Amniotic stem cell (primary cell): ENCODE measurements at places on chromosomes 7 and 10.

DNA sequence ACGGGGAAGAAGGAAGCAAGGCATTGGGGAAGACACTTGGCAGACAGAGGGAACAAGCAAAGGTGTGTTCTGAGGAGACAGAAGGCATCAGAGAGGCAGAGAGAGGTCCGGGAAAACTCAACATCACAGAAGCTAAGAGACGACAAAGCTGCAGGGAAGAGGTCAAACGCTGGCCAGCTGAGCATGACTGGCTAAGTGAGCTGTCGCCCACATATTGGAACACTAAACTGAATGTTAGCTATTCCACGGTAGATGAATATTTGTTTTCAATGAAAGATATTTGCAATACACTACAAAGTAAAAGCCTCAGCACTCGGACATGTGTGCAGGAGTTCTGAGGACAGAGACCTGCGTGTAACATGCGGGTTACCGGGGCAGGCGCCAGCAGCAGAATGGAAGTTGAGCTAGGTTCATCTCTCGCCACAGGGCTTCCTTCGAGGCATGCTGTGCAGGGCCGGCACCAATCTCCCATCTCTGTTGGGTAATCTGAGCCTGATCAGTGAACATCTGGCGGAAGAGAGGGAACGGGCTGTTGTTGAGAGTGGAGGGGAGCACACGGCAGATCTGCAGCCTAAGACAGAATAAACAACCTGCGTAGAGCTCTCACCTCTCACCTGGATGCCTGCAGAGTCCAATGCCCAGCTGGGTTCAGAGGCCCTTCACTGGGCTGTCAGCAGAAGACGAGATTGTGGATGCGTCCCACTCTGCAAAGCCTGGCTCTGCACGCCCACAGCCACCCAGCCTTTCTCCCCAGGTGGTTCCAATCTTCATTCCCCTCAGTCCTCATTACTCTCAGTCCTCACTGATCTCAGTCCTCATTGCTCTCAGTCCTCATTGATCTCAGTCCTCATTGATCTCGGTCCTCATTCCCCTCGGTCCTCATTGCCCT lies 35.9 kb downstream of the INSIG1 start:
- no peak for DNase-seq

DNA sequence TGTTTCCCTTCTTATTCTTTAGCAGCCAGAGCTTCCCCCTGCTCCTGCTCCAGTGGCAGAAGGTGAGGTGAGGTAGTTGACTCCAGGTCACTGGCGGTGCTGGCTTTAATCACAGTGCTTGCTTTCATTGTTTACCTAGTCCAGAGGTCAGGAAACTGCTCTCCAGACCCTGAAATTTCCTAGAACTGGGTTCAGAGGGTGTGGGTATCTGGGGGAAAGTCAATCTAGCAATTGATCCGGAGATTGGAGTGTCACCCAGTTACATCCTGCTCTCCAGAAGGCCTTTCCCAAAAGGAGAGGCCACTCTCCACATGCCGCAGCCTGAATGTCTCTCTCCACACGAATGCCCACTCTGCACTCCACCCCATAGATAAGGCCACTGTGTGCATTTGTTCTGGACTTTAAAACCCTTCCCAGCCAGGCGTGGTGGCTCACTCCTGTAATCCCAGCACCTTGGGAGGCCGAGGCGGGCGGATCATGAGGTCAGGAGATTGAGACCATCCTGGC lies 2.1 kb upstream of the MBL2 start:
- DNase-seq: no peak

DNA sequence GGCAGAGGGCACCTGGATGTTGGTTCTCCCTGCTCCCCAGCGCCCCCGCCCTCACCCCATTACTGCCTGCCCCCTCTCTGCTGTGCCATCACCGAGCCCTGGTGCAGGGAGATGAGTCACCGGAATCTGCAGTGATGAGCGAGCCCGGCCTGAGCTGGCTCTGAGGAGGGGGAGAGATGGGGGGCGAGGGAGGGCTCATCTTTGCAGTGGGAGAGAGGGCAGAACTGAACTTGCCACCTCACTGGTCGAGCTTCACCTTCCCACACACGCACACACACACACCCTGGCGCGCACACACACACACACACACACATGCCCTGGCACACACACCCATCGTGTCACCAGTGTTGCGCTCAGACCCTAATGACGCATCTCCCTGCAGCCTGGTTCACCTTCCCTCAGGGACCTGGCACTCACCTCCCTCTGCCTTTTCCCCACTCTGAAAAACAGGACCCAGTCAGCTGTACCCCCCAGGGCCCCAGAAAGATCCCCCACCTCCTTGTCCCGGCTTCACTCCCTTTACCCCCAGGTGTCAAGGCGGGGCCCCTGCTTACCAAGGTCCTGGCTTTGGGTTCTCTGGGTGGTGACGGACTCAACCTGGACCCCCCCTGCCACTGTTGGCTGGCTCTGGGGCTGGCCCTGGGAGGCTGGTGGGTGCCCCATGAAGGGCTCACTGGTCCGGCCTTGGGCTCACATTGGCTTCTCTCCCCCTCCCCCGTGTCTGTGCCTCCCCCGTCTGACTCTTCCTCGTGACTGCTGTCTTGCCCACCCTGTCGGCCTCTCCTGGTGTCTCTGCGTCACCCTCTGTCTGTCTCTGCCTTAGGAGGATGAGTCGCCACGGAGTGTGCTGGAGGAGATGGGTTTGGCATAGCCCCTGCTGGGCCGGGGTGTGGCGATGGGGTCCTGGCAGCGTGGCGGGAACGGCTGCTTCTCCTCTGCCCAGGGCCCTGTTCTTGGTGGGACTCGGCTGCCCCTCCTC lies 5.4 kb downstream of the VGF start:
- DNase-seq: no peak

DNA sequence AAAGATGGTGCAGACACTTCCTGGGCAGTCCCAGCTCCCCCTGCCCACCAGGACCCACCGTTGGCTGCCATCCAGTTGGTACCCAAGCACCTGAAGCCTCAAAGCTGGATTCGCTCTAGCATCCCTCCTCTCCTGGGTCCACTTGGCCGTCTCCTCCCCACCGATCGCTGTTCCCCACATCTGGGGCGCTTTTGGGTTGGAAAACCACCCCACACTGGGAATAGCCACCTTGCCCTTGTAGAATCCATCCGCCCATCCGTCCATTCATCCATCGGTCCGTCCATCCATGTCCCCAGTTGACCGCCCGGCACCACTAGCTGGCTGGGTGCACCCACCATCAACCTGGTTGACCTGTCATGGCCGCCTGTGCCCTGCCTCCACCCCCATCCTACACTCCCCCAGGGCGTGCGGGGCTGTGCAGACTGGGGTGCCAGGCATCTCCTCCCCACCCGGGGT lies 14.5 kb upstream of the LIMK1 start:
- no peak for DNase-seq

DNA sequence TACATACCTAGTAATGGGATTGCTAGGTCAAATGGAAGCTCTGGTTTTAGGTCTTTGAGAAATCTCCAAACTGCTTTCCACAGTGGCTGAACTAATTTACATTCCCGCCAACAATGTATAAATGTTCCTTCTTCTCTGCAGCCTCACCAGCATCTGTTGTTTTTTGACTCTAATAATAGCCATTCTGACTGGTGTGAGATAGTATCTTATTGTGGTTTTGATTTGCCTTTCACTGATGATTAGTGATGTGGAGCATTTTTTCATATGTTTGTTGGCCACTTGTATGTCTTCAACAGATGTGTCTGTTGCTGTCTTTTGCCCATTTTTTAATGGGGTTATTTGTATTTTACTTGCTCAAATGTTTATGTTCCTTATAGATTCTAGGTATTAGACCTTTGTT lies 675.5 kb downstream of the SUGCT start:
- no peak for DNase-seq

DNA sequence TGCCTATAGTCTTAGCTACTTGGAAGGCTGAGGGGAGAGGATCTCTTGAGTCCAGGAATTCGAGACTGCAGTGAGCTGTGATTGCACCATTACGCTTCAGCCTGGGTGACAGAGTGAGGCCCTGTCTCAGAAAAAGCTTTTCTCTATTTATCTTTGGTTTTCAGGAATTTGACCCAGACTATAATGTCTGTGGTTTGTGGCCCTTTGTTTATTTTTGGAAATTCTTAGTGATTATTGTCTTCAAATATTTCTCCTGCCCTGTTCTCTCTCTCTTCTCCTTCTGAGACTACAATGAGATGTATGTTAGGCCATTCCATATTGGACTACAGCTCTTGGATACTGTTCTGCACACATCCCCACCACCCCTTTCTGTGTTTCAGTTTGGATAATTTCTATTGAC lies 4.7 kb downstream of the MUC12 start:
- DNase-seq: no peak

DNA sequence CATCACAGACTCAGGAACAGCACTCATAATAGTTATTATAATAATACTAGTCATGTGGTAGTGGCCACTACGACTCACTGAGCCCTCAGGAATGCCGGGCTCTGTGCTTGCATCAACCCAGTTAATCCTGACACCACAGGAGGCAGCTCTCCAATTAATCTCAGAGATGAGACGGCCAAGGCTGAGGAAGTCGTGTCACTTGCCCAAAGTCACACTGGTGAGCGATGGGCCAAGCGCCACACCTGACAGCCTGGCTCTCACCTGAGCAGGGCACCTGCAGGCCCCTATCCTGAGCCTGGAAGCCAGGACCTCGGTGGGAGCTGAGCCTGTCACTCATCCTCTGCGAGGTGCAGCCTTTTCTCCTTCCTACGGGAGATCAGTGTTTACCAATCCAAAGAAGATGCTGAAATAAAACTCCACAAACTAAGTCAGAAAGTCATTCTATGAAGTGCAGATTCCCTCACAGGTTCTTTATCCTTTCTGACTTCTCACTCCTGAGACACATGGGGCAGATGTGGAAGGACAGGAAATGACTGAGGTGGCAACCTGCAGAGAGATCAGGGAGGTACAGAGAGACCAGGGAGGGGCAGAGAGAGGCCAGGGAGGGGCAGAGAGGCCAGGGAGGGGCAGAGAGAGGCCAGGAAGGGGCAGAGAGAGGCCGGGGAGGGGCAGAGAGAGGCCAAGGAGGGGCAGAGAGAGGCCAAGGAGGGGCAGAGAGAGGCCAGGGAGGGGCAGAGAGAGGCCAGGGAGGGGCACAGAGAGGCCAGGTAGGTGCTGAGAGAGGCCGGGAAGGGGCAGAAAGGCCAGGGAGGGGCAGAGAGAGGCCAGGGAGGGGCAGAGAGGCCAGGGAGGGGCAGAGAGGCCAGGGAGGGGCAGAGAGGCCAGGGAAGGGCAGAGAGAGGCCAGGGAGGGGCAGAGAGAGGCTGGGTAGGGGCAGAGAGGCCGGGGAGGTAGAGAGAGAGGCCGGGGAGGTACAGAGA lies 38.5 kb downstream of the VIPR2 start:
- DNase-seq: no peak

GRCh38 chr10:126350216-126350992 lies 37.9 kb downstream of the ADAM12 start:
- no peak for DNase-seq

- DNase-seq: no peak
Measured at GRCh38 chr10:132037676-132037975, 28.1 kb upstream of the JAKMIP3 start.

- DNase-seq: no peak
Measured at GRCh38 chr7:44799939-44800338, 3.5 kb downstream of the PPIA start.

- DNase-seq: no peak
Measured at GRCh38 chr10:85538601-85539000, 828.0 kb downstream of the GRID1 start.
